ENCODE measurements at places on chromosomes 16 and 17. TPM values are rescaled to one million over a fixed set of nuclear protein-coding genes. Genes with fewer than 3 reads are reported as not detected.

- no peaks in the 10 kb centered on the region for H3K27me3 ChIP-seq
- no peak for DNase-seq
- no peaks in the 10 kb centered on the region for H3K36me3 ChIP-seq
Observed at GRCh38 chr16:35134471-35134870, 1675.1 kb downstream of the TP53TG3F start.

GRCh38 chr16:55501549-55502322 is 7.1 kb upstream of the LPCAT2 start:
- no peaks in the 10 kb centered on the region for H3K36me3 ChIP-seq
- no peak overlapping the region for H3K27ac ChIP-seq
- H3K4me3 ChIP-seq = no peak overlapping the region
- no peak for DNase-seq

GRCh38 chr17:70544317-70544716 is 375.0 kb downstream of the KCNJ2 start:
- H3K4me1 ChIP-seq = no peaks in the 10 kb centered on the region
- H3K27ac ChIP-seq = no peak overlapping the region
- H3K4me3 ChIP-seq = no peak overlapping the region
- no peaks in the 10 kb centered on the region for H3K27me3 ChIP-seq
- no peaks in the 10 kb centered on the region for H3K36me3 ChIP-seq

DNA sequence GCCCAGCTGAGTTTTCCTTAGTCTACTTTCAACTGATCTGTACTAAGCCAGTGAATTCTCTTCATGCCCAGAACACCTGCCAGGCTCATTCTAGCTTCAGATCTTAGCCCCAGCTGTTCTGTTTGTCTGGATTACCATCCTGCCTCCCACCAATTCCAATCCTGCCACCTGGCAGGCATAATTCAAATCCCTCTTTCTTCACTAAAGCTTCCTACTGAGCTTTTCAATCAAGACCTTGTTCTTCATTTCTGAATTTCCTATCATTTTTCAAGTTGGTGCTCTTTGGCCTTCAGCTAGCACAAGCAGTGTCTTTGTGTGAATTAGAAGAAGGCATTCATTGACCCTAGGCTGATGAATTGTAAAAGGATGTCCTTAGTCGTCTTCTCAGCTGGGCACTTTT is 357.6 kb downstream of the UTP18 start:
- no peaks in the 10 kb centered on the region for H3K36me3 ChIP-seq
- no peaks in the 10 kb centered on the region for H3K4me1 ChIP-seq
- H3K27ac ChIP-seq = no peak overlapping the region
- DNase-seq = no peak
- no peak overlapping the region for H3K4me3 ChIP-seq

MT1F gene
- total RNA-seq = 7.3 TPM

GRCh38 chr17:44439168-44439567 is 49.7 kb upstream of the ITGA2B start:
- 0 out of 2 replicates have a peak, but pooled peaks cover 2% of the 10 kb centered on the region for H3K36me3 ChIP-seq
- no peaks in the 10 kb centered on the region for H3K27me3 ChIP-seq
- H3K27ac ChIP-seq = no peak overlapping the region
- no peaks in the 10 kb centered on the region for H3K4me1 ChIP-seq
- no peak for DNase-seq

DNA sequence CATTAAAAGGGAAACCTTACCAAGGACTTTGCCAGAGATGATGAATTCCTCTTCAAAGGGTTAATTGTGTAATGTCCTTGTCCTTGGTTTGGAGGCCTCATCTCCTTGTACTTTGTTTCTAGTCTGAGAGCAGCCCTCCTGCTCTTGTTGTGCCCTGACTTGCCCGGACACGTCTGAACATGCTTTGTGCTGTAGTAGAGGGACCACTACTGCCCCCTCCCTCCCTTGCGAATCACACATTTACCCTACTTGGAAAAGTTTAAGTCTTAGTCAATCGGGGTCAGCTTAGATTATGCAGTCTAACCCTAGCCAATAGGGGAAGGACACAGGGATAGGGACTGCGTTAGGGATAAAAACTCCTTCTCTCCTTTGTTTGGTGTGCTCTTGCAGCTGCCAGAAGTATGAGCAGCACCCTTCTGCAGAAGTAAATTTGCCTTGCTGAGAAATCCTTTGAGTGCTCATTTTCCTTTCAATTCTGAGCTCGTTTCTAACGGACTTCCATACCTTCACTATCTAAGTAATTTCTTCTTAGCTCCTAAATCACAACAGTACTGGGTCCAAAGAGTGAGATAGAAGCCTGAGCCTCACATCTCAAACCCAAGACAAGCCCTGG is 26.4 kb upstream of the CLEC3A start:
- no peak for DNase-seq
- peaks cover 7% of the 10 kb centered on the region for H3K4me1 ChIP-seq
- H3K4me3 ChIP-seq = no peak overlapping the region
- no peaks in the 10 kb centered on the region for H3K27me3 ChIP-seq
- H3K36me3 ChIP-seq = no peaks in the 10 kb centered on the region

- no peaks in the 10 kb centered on the region for H3K27me3 ChIP-seq
- no peaks in the 10 kb centered on the region for H3K4me1 ChIP-seq
- H3K4me3 ChIP-seq = no peak overlapping the region
- DNase-seq = no peak
Observed at GRCh38 chr16:51524555-51525373, 373.7 kb upstream of the SALL1 start.

PHAF1 gene
- 19.2 TPM for total RNA-seq

GRCh38 chr16:85078226-85078625 is 34.0 kb downstream of the CIBAR2 start:
- H3K4me3 ChIP-seq = no peak overlapping the region
- H3K27me3 ChIP-seq = no peaks in the 10 kb centered on the region
- H3K36me3 ChIP-seq = no peaks in the 10 kb centered on the region
- no peaks in the 10 kb centered on the region for H3K4me1 ChIP-seq
- H3K27ac ChIP-seq = no peak overlapping the region
- no peak for DNase-seq

PSMD12 gene
- 115 TPM for total RNA-seq

GRCh38 chr17:30095507-30096244 is 20.9 kb upstream of the NSRP1 start:
- no peak overlapping the region for H3K4me3 ChIP-seq
- DNase-seq = peak; percentile 69
- no peaks in the 10 kb centered on the region for H3K4me1 ChIP-seq
- no peaks in the 10 kb centered on the region for H3K36me3 ChIP-seq
- no peaks in the 10 kb centered on the region for H3K27me3 ChIP-seq
- H3K27ac ChIP-seq = no peak overlapping the region

SCGB1C2 gene
- total RNA-seq = not detected

DNA sequence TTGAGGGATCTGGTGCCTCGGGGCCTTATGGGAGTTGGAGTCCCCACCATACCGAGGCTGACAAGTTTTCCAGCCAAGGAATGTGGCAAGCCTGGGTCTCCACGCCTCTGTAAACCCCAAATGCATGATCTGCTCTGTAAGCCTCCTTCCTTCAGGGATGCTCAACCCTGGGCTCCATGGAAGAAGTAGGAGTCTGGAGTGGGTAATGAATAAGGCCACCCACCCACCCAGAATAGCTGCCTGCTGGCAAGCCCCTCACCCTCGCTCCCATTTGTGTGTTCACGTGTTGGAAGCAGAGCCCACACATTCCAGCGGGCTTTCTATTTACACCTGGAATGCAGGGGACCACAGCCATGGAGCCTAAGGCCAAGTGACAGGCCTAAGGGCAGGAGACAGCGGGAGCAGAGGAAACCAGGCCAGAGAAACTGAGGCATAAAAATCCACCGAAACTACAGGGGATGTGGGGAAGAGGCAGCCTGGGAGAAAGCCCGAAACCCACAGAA is 4.4 kb downstream of the DLG4 start:
- no peak for DNase-seq
- peaks cover 11% of the 10 kb centered on the region for H3K4me1 ChIP-seq
- peak overlapping the region; percentile 50 for H3K4me3 ChIP-seq
- peak overlapping the region; percentile 43 for H3K27ac ChIP-seq
- no peaks in the 10 kb centered on the region for H3K36me3 ChIP-seq

CDRT15 gene
- not detected for total RNA-seq

Measured in HCT116 (cell line).